ENCODE measurements at places on chromosomes 1 and 21.

DNA sequence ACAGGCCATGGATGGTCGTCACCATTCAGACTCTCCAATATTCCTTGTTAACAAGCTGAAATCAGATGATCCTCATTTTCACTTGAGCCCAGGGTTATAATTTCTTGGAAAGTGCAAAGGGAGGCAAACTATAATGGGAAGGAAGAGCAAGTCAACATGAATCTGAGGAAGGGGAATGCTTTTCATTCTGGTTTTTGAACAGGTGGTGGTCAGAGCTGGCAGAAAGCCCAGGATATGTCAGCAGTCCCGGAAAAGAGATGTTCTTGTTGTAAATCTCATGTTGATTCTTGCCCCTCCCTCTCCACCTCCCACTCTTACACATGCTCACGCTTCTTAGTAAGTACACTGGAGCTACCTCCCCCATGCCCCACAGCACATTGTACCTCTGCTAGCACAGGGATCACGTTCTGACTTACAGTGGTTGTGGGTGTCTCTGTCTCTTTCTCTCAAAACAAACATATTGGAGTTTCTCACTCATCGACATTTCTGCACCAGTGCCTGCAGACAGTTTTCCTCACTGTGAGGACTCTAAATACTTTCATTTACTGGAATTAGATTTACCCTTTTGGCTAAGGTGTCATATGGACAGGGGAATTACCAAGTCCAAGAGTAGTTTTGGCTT, 77.6 kb downstream of the XCL2 start:
- peak; percentile 73 for DNase-seq

DNA sequence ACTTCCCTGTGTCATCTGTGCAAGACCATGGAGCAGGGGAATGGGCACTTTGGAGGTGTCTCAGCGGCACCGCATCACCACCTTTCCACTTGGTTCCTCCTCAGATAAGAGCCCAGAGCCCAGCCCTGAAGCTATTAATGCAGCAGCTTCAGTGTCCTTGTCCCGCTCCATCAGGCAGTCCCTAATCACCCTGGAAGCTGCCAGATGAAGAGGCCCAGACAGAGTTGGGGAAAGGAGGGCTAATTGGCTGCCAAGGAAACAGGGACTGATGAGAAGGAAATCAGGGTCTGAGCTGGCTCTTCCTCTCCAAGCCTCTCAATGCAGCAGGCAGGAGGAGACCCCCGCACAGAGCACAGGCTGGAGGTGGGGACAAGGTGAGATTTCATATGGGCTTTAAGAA, 83.1 kb upstream of the KLHDC7A start:
- no peak for DNase-seq

DNA sequence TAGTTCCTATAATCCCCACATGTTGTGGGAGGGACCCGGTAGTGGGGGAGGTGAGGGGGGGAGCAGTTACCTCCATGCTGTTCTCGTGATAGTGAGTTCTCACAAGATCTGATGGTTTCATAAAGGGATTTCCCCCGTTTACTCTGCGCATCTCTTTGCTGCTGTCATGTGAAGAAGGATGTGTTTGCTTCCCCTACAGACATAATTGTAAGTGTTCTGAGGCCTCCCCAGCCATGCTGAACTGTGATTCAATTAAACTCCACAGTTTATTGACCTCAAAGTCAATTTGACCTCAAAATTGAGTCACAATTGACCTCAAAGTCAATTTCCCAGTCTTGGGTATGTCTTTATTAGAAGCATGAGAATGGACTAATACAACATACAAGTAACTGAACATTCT, 19.7 kb downstream of the DPH5 start:
- no peak for DNase-seq

DNA sequence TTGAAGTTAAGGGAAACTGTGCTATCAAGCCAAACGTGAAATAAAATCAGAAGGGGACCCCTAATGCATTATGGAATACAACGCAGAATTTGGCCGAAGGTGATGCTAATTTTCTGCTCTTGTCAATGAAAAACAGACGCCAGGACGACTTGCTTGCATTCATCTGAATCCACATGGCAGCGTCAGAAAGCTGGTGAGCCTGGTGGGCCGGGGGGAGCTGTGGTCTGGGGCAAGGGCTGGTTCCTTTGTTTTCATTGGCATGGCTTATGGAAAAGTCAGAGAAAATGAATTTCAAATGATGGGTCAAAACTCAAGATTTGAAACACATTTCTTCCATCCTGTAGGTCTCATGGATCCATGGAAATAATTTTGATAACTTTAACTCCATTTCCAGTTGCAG, 86.4 kb upstream of the RUNX1 start:
- no peak for DNase-seq

- no peak for DNase-seq
Measured at GRCh38 chr1:244022311-244022710, 28.8 kb upstream of the ZBTB18 start.

- DNase-seq, result no peak
Measured at GRCh38 chr1:218468711-218469110, 123.6 kb downstream of the TGFB2 start.

DNA sequence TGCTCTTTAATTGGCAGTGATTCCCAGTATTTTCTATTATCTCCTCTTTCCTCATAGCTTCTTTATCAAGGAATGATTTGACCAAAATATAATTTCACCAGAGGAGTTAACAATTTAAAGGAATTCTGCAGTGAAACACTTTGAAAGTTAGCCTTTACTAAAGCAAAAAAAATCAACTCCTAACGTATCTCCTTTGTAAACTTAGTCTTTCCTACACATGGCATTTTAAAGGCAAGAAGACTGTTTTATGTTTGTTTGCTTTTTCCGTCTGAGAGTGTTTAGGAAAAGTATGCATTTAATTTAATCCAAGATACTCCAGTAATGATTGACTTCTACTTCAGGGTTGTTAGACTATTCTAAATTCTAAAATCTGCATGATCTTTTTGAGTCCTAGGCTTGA, 15.9 kb downstream of the ATP6V1G3 start:
- no peak for DNase-seq

DNA sequence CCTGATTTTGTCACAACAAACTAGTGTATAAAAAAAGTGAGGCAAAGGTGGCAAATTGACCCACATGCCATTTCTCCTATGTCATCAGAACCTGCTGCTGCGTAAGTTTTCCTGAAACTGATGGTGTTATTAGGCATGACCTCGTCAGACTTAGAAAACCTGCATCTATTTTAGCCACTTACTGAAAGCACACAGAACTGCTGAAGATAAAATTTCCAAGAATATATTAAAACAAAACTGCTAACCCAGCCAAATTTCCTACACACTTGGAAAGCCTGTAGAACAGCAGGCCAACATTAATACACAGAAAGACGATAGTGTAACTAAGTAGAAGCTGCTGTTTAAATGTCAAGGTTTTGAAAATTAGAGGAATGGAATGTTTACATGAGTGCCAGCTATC, 674.5 kb upstream of the CXADR start:
- no peak for DNase-seq

DNA sequence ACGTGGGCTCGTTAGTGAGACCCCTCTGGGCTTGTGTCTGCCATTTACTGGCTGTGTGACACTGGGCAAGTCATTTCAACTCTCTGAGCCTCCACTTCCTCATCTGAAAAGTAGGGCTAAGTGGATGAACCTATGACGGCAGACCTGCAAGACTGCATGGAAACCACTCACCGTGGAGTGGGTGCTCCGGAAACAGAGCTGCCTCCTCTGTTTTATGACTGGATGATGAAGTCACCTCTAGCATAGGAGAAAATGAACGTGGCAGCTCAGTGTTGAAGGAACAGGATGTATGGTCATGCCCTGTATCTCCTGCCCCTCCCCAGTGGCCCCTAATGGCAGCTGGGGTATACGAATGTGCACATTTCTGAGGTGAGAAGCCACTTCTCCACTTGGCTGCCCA, 40.5 kb downstream of the STPG1 start:
- DNase-seq, result no peak

DNA sequence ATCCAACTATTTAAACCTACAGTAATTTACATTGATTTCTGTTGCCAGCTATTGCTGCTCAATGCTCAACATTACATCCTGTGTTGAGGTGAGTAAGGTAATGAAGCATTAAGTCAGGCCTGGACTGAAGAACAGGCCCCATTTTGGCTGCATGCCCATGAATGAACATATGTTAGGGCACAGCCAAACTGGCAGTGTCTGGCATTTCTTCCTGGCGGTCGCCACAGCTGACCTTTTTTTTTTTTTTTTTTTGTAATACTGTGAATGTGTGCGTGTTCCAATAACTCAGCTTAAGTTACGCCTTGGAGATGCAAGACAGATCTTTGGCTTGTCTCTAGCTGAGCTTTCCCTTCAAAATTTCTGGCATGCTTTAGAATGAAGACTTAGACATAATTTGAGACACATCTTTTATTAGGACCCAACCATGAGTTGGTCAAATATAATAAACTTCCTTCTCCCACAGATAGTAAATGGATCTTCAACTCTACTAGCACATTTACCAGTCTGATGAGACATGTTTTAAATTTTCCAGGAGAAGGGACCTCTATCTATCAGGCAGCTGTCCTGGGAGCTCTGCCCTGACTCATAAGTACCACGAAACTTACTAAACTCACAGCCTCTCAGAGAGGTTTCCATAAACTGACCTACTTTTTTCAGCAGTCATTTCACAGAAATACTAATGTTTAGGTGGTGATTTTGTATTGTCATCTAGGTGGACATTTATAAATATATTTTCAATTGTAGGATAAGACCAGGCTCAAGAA, 341.1 kb upstream of the RUNX1 start:
- no peak for DNase-seq

DNA sequence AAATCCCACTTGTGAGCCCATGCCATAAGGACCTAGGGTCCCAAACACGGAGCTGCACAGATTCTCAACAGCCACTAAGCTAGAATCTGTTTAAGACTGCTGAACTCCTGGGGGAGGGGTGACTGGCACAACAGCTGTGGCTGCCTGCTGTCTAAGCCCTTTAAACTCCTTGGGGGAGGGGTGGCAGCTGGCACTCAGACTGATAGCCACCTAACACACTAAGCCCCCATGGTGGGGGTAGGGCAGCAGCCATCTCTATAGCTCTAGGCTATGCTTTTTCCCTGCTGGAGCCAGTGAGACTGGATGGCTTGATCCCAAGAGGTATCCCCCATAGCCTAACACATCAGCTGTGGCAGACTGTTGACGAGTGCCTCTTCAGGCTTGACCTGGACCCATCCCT, 73.3 kb upstream of the FMO3 start:
- no peak for DNase-seq

GRCh38 chr1:222394224-222394623, 153.7 kb downstream of the HHIPL2 start:
- no peak for DNase-seq

GRCh38 chr21:28444111-28444510, 548.6 kb downstream of the LTN1 start:
- DNase-seq, result no peak

GRCh38 chr21:14267076-14267475, 51.1 kb downstream of the RBM11 start:
- DNase-seq, result no peak

DNA sequence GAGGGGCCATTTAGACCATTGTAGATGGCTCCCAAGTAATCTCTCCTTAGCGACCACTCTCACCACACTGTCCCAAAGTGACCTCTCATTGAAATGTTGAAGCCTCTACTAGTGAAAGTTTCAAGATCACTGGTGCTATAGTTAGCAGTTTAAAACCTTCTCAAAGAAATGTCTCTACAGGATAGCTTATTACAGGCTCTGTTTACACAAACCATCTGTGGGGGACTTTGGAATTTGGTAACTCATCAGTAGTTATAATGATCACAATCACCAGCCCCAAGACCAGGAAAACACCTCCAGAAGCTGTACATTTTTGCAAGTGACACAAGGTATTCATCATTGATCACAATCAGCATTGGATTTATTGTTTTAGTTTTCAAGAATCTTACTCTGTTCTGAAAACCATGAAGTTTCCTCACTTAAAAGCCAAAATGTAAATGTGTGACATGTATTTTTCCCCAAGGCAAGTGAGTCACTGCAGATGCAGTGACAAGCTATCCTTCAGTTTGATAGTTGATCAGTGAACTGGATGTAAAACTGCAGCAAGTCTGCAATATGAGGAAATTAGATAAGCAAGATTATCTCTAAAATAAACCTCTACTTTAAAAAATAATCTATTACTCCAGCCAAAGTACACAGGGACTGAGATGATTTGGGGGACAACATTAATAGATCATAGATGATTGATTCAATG, 41.9 kb downstream of the C21orf91 start:
- no peak for DNase-seq

GRCh38 chr1:234944439-234945344, 183.9 kb downstream of the TOMM20 start:
- DNase-seq, result no peak

Data from activated effector memory CD4-positive, alpha-beta T cell treated with anti-CD3 and anti-CD28 coated beads, Interleukin-2, amount 50 U/mL, for 16 hours (primary cell).